CD4-positive, alpha-beta memory T cell (primary cell): ENCODE measurements at places on chromosomes 6 and 20.

DNA sequence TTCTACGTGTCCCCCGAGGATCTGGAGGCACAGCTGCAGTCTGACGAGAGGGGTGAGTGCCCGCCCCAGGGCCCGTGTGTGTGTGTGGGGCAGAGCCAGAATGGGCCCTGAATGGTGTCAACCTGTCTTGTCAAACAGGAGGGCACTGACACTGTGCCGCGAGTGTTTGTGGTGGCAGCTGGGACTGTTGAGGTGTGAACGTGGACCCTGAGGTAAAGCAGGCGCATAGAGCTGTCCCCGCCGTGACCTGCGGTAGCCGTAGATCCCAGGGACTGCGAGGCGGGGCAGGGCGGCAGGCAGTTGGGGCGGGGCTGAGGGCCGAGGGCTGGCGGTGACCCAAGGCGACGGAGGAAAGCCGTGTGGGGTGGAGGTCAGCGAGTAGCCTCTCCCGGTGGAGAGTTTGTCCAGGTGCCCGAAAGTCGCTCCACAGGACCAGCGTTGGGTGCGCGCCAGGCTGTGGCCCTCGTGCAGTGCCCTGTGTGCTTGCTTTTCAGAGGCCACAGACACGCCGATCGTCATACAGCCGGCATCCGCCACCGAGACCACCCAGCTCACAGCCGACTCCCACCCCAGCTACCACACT, 25.2 kb downstream of the UCKL1 start:
- no peak for DNase-seq

GRCh38 chr20:45507011-45507820, 8.2 kb downstream of the SPINT3 start:
- DNase-seq = no peak

DNA sequence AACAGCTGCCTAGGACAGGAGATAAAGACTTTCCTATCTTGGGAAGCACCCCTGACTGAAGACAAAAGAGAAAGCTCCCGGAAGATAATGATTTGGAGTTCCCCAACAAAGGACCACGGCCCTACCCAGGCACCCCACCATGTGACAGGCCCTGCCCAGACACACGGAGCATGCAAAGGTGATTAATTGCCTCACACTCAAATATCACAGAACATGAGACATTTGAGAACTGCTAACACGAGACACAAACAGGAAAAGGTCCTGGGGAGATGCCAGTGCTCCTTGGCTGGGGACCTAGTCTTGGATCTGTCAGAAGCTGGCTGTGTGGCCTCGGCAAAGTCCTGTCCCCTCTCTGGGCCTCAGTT, 82.5 kb upstream of the PTPN1 start:
- no peak for DNase-seq

- DNase-seq = no peak
Measured at GRCh38 chr6:101365181-101365580, 28.3 kb upstream of the GRIK2 start.

DNA sequence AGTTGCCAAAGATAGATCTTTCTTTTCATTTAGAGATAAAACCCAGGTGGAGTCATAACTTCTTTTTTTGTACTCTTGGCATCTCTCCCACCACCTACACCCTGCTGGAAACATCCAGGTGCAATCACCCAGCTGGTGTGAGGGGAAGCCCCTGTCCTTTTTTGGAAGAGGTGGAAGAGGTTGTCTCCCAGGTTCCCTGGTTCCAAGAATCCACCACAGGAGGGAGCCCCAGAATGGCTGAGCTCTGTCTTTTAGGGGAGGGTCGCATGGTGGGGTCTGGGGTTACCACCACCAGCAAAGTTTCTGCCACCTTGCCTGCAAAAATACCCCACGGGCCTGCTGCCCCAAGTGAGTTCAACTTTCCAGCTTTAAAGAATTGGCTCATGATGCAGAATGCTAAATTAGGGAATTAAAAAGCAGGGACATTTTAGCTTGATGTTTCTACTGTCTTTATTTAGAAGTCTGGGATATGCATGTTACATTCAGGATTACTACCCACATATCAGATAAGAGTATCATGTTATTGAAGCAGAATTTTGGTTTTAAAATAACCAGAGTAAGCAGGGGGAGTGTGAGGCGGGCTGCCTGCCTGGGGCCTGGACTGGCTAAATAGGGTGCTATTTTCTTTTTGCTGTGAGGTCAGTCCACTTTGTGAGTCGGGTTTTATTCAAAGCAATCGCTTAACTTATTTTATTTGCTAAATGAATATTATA, 11.0 kb downstream of the SMOC2 start:
- no peak for DNase-seq

DNA sequence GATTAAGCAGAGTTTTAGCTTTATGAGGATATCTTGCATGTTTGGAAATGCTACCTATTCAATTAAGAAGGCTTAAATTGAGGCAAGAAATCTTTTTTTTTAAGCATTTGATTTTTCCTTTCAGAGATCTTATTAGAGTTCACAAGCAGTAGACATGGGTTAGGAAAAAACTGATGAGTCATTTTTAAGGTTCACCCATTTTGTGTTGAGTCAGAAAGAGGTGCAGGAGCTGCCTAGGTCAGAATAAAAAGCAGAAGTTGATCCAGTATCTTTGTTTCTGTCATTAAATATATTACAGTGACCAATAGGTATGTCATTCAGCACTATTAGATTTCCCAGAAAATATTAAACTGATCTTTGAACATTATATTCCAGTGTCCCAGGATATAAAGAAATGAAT, 306.8 kb downstream of the LMBRD1 start:
- DNase-seq = no peak

DNA sequence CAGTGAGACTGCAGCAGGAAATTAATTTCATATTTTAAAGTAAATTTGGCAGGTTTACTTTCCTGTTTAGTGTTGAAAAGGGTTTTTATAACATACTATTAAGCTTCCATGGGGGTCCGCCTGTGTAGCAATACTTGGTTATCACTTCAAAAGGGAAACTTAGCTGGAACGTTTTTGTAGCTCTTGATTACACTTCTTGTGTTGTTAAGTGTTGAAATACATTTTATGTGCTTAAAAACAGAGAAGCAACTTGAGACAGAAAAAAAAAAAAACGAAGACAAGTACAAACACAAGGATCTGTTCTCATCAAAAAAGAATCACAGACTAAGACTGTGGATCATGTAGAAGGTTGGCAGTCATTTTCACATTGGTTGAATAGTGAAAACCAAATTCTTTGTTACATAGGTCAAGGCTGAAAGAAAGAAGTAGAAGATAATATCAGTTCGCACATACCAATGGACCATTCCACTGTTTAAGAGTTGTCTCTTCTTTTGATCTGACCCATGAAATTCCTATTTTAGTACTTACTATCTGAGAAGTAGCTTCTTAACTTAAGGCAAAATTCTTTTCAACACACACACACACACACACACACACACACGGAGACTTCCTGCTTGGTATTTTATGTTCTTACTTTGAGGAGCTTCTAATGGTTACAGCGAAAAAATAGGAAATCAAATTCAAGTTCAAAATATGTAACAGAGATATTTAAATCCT, 113.9 kb upstream of the SLC35B3 start:
- no peak for DNase-seq

DNA sequence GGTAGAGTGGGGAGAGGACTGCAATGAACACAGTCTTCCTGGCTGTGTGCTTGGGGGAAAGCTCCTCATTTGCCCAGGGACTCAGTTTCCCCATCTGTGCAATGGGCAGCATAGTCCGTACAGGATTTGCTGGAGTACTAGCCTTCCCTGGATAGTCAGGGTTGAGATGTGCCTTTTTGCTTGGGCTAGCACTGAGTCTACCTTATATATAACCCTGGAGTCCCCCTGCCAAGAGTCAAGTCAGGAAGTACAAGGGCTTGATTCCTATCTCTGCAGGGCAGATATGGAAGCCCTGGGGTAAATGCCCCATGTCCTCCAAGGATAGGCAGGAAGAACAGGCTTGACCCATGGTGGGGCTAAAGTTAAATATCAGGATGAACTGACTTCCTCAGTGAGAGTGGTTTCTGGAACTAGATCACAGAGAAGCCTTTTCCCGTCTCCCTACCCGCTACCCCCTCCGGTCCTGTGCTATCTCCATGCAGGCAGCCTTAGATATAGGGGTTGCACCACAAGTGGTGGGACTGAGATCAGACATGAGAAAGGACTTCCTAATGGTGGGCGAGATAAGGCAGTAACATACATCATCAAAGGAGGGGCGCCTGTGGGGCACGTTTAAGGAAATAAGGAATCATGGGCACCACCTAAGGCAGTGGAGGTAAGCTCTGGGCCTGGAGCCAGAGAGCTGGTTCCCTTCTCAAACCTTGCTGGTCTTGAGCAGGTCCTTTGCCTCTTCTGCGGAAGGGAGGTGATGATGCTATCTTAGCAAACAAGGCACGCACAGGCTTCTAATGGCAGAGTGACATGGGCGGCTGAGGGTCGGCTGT, 157.9 kb downstream of the MRPL14 start:
- no peak for DNase-seq

DNA sequence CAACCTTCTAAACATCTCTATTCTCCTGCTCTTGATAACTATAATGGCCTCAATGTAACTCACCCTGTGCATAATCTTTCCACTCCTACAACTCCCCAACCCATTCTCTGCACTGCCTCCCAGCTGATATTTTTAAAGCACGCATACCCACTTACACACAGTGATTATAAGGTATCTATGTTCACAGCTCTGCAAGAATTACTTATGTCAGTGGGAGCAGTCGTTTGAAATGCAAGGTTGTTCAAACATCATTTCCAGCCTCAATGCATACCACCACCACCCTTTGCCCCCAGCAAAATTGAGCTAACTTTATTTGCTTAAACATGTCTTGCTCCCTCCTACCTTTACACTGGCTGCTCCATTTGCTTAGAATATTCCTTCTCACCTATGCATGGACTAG, 506.0 kb downstream of the RFPL4B start:
- no peak for DNase-seq

DNA sequence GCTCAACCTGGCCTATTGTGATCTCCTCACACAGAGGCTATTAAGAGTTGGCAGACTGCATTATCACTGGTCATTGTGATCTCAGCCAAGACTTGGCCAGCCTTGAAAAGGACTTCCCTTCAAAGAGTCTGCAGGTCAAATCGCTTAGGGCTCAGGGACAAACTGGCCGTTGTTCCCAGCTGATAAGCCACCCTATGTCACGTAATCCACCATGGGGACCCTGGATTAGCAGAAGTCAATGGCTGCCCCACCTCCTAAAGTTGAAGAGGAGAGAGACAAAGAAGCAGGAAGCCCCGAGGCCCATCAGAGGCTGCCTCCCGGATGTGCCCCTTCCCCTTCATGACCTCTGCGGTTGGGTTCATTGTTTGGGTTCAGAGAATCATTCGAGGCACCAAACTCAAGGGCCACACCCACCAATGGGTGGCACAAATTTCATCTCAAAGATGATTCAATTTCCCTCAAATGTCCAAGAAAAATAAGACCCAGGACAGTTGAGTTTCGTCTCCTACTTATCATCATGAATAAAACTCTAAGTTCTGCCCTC, 56.6 kb downstream of the BPIFB1 start:
- DNase-seq = no peak

GRCh38 chr6:113111550-113111949, 745.6 kb upstream of the MARCKS start:
- no peak for DNase-seq

DNA sequence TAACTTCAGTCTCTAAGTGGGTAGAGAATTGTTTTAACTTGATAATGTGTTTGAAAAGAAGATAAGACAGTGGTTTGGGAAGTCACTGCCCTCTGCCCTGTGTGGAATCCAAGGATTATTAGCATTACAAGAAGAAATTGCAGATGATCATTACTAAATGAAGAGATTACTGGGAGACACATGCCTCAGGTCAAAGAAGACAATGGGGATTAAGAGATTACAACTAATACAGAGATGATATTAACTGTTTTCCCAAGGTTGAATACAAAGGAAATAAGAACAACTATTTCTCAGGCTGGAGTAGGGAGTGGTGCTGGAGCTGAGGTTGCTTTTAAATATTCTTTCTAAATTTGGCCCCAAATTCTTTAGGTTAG, 166.0 kb downstream of the TRMT11 start:
- no peak for DNase-seq

DNA sequence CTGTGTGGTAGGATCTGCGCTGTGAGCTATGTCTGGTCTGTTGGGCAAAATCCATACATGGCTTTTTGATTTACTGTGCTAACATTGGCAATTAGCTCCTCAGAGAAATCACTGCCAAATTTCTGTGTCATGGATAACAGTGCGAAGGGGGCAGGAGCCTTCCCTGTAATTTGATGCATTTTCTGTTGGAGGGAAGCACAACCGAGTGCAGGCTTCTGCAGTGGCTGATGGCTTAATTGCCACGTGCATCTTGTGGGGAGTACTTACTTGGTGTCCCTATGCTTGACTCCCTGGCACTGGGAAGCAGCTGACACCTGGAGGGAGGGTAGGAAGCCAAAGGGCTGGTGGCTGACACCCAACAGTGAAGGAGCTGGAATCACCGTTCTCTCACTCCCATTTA, 99.3 kb upstream of the PROKR2 start:
- DNase-seq = no peak

DNA sequence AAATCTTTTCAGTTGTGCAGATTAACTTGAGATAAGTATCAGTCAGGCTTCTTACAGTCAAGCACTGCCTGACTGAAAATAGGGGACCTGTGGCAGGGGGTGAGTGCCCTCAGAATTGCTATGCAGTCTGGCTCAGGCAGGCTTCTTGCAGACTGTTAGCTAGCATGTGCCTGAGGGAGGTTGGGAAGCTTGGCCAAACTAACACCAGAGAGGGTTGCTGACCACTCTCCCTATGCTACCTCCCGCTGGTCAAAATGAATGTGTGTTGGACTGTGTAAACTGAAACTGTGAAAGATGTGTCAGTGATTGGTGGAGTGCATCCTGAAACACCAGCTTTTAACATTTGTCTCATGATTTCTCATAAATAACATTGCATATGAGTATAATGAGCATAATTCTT, 622.3 kb upstream of the IMPG1 start:
- DNase-seq = no peak

DNA sequence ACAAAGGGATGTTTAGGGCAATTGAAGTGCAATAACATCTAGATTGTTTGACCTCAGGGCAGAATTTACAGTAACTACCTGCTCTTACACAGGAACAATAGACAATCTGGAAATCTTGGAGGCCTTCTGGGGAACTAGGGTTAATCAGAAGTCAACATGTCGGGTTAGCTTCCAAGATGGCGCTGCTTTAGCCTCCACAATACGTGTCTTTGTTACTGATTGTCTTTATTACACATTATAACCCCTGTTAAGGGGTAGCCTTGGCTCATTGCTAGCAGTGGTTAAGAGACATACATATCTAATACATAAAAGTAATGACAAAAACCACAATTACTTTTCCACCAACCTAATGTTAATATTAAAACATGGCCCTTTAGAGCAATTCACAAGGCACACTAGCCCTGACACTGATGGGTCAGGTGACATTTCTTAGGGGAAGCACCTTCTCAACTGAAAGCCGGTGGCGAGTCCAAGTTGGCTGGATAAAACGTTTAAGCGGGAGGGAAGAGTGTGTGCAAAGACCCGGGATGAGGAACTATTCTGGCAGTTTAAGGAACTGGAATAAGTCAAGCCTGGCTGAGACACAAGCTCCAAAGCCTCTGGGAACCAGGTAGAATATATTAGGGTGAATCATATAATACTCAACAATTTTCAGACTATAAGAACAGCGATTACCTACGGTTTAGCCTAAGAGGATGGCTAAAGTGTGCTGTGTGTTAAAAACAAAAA, 236.9 kb downstream of the BCAS1 start:
- DNase-seq = no peak
